EL (cell line): ENCODE measurements at places on chromosomes 12 and 14.

GRCh38 chr14:89519040-89519439 is 102.0 kb upstream of the FOXN3 start:
- DNase-seq: no peak

GRCh38 chr12:28292699-28293098 is 102.4 kb downstream of the CCDC91 start:
- DNase-seq: no peak

DNA sequence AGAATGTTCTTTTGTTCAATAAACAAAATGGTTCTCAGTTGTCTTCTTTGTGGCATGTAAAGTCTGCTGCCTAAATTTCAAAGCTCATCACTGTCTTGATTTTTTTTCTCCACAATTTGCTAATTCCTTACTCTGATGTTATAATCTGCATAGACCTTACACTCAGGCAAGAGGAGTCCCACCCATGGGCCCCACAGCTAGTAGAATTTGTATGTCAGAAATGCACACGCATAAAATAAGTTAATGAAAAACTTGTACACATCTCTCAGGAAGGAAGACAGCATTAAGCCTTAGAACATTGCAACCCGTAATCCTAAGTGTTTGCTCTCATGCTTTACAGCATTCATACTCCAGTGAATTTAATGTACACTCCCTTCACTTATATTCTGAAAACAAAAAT is 280.8 kb downstream of the ATXN7L3B start:
- DNase-seq: no peak

DNA sequence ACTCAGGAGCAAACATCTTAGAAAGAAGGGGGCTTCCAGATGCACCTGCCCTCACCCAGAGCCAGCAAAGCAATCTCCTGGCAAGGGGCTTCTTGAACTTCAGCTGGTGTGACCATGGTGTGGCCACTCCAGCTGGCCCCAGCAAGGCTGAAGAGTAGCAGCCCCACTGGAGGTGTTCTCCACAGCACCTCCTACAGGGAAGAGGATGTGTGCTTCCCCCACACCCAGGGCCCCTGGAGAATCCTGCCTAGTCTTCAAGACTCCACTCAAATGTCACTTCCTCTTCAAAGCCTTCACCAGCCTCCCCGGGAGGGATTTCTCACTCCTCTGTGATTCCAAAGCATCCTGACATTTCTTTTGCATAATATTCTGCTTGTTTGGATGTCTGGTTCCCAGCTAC is 8.5 kb downstream of the RAB15 start:
- DNase-seq: no peak

DNA sequence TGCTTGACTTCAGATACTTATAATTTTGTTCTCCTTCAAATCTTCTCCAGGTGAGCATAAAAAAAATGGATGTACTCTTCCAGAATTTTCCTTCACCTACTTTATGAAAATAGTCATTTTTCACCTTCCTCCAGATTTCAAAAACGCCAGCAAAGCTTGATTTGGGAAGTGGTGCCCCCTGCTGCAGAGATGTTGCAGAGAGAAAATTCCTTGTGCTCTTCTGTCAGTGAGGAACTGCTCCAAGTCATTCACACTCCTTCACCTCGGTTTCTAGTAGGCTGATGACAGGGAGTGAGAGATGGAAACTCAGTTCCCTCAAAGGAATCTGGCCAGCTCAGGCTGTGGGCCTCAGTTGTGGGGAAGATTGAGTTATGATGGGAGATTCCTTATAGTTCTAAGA is 24.2 kb upstream of the RNASE3 start:
- DNase-seq: peak; percentile 2

- no peak for DNase-seq
Measured at GRCh38 chr14:44982594-44982993, 20.6 kb downstream of the TOGARAM1 start.

- no peak for DNase-seq
Measured at GRCh38 chr12:1171657-1172408, 180.8 kb downstream of the ERC1 start.

- DNase-seq: peak; percentile 30
Measured at GRCh38 chr14:70086685-70087379, 101.9 kb downstream of the SLC8A3 start.

GRCh38 chr14:103540821-103541708 is 12.1 kb downstream of the TRMT61A start:
- DNase-seq: no peak

DNA sequence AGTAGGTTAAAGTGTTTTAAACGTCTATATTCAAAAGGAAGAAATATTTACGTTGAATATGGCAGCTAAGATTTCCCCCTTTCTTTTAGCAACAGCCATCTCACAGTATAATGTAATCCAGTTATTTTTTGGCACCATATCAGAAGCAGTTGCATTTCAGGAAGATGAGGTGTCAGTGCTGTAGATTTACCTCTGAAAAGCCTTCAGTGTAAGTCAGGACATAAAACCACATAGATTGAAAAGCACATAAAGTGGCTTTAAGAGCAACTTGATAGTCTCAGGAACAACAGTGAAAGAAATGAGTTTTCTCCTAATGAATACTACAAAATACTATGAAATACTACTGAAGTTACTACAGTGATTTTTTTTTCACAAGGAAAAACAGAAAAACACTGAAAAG is 6.9 kb downstream of the MLH3 start:
- DNase-seq: peak; percentile 69

DNA sequence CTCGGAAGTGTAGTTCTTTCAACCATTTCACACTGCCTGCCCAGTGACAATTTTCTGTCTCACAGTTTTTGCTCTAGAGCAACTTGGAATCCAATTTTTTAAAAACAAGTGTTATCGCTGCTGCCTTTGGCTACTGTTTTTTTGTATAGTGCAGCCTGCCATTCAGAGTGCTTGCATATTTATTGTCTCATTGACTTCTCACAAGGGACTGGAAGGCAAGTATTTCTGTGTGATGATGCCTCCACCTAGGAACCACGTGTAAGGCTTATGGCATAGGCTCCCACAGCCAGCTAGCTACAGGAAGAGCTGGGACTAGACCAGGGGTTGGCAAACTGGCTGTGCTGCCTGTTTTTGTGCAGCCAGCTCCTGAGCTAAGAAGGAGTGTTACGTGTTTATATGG is 903 bp downstream of the PARPBP start:
- peak; percentile 50 for DNase-seq

- DNase-seq: no peak
Measured at GRCh38 chr14:54206516-54206915, 190.3 kb upstream of the CDKN3 start.

DNA sequence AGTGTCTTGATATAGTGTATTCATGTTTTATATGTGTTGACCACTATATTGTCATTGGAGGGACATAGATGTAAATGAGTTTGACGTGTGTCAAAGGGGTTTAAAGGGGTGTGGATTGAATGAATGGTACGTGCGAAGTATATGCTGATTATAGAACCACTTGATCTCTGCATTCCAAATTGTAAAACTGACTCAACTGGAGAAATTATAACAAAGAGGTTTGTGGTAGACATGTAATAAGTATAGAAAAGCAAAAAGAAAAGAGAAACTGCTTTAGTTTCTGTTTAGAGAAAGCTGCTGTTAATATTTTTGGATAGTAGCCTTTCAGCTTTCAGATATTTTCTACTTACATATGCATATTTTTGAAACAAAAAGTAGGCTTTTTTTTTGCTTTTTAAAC is 8.9 kb upstream of the MYRFL start:
- DNase-seq: no peak

DNA sequence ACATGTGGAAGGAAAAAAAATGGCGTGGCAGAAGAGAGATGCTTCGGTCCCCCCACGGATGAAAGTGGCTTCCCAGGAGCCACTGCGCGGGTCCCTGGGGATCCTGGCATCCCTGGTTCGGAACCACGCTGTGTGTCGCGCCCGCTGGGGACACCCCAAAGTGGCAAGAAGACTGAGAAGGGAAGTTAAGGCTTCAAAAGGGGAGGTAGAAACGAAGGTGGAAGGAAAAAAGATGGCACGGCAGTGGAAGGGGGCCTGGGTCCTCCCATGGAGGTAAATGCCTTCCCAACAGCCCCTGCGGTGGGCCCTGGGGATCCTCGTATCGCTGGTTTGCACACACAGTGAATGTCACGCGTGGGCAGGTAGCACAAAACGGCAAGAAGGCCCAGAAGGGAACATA is 281.7 kb downstream of the ALG10 start:
- DNase-seq: no peak

- peak; percentile 61 for DNase-seq
Measured at GRCh38 chr14:68598621-68599447, 194.0 kb downstream of the ZFP36L1 start.

GRCh38 chr14:55073856-55074255 is 22.4 kb downstream of the MAPK1IP1L start:
- peak; percentile 64 for DNase-seq

- no peak for DNase-seq
Measured at GRCh38 chr12:304805-305204, 42.2 kb upstream of the SLC6A13 start.

GRCh38 chr12:2835691-2836403 is 1.0 kb upstream of the NRIP2 start:
- DNase-seq: no peak

GRCh38 chr12:25283006-25283405 is 32.3 kb upstream of the KRAS start:
- DNase-seq: no peak
